ENCODE measurements at places on chromosomes 6 and 20.

GRCh38 chr6:111576291-111576690 is 29.4 kb downstream of the TRAF3IP2 start:
- H3K4me1 ChIP-seq = peaks cover 6% of the 10 kb centered on the region
- no peak overlapping the region for H3K4me3 ChIP-seq
- no peak overlapping the region for H3K27ac ChIP-seq
- H3K27me3 ChIP-seq = no peaks in the 10 kb centered on the region

DNA sequence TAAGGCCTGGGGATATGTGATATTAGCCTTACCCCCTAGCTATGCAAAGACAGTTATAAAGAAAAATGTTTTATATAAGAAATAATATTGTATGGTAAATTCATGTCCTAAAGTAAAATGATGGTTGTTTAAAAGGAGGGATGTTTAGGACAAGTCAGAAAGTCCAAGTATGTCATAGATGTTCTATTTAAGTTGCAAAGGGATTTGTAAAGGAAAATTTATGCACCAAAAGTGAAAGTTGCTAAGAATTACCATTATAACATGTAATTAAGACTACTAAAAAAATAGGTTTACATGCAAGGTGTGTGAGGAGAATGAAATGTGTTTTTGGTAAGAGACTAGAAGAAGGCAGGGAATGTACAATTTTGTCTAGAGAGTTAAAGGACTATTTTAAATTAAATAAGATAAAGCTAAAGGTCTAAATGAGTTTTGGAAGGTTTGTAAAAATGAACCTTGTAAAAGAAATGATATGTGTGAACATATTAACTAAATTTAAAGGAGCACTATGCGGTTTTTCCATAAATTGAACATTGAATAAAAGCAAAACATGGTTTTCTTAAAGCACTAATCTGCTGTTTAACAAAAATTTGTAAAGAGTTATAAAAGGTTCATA is 22.7 kb upstream of the GOPC start:
- no peaks in the 10 kb centered on the region for H3K36me3 ChIP-seq
- no peaks in the 10 kb centered on the region for H3K4me1 ChIP-seq
- no peaks in the 10 kb centered on the region for H3K27me3 ChIP-seq
- no peak overlapping the region for H3K4me3 ChIP-seq

- H3K4me1 ChIP-seq = peaks cover 17% of the 10 kb centered on the region
- no peaks in the 10 kb centered on the region for H3K36me3 ChIP-seq
- DNase-seq = no peak
- H3K27me3 ChIP-seq = peaks cover 23% of the 10 kb centered on the region
- no peak overlapping the region for H3K4me3 ChIP-seq
Observed at GRCh38 chr6:106977246-106977645, 2.7 kb upstream of the CD24 start.

GRCh38 chr6:4057036-4057435 is 21.9 kb downstream of the FAM217A start:
- no peak overlapping the region for H3K4me3 ChIP-seq
- H3K4me1 ChIP-seq = no peaks in the 10 kb centered on the region
- no peaks in the 10 kb centered on the region for H3K27me3 ChIP-seq
- DNase-seq = no peak
- H3K36me3 ChIP-seq = peaks cover 85% of the 10 kb centered on the region

- H3K36me3 ChIP-seq = no peaks in the 10 kb centered on the region
- H3K27ac ChIP-seq = no peak overlapping the region
- no peaks in the 10 kb centered on the region for H3K4me1 ChIP-seq
- no peak overlapping the region for H3K4me3 ChIP-seq
- no peaks in the 10 kb centered on the region for H3K27me3 ChIP-seq
Observed at GRCh38 chr20:5820738-5821137, 70.5 kb downstream of the SHLD1 start.

DNA sequence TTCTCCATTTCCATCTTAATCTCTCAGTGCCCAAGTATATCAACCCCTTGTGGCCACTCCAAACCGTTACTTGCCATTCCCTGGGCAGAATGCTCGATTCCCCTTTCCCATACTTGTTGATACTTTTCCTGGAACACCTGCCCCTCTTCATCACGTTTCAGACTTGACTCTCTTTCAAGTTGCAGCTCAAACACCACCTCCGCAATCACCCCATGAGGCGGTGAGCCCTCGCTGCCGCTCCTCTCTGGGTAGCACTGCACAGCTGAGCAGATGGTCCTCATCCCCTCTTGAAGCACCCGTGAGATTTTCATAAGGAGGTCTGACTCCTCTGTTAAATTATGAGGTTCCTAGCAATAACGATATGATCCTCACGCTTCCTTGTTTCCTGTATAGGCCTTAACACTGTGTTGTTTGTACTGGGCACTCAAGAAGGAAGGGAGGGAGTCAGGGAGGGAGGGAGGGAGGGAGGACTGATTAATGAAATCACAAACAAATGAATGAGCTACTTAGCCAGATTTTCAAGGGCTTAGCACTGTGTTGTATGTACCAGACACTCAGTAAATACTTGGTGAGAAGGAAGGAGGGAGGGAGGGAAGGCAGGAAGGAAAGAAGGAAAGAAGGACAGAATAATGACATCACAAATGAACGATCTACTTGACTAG is 8.0 kb upstream of the UQCC2 start:
- H3K27ac ChIP-seq = no peak overlapping the region
- no peak for DNase-seq
- no peaks in the 10 kb centered on the region for H3K36me3 ChIP-seq

DNA sequence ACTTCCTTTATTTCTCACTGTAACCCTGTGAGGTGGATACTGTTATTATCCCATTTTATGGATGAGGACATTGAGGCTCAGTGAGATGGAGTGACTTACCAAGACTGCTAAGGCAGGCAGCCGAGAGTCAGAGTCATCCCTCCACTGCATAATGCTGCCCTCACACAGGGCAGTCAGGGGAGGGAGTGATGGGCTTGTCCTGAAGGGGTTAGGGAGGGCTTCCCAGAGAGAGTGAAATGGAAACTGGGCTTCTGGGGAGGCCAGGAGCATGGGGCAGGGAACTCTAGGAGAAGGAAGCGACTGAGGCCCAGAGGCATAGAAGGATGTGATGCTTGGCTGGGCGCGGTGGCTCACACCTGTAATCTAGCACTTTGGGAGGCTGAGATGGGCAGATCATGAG is 31.1 kb downstream of the TM9SF4 start:
- no peaks in the 10 kb centered on the region for H3K27me3 ChIP-seq
- DNase-seq = no peak
- no peaks in the 10 kb centered on the region for H3K4me1 ChIP-seq

DNA sequence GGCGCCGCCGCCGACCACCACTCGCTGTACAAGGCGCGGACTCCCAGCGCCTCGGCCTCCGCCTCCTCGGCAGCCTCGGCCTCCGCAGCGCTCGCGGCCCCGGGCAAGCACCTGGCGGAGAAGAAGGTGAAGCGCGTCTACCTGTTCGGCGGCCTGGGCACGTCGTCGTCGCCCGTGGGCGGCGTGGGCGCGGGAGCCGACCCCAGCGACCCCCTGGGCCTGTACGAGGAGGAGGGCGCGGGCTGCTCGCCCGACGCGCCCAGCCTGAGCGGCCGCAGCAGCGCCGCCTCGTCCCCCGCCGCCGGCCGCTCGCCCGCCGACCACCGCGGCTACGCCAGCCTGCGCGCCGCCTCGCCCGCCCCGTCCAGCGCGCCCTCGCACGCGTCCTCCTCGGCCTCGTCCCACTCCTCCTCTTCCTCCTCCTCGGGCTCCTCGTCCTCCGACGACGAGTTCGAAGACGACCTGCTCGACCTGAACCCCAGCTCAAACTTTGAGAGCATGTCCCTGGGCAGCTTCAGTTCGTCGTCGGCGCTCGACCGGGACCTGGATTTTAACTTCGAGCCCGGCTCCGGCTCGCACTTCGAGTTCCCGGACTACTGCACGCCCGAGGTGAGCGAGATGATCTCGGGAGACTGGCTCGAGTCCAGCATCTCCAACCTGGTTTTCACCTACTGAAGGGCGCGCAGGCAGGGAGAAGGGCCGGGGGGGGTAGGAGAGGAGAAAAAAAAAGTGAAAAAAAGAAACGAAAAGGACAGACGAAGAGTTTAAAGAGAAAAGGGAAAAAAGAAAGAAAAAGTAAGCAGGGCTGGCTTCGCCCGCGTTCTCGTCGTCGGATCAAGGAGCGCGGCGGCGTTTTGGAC is 2.0 kb downstream of the SOX4 start:
- no peak for DNase-seq
- H3K36me3 ChIP-seq = no peaks in the 10 kb centered on the region
- H3K4me1 ChIP-seq = peaks cover 11% of the 10 kb centered on the region
- no peak overlapping the region for H3K27ac ChIP-seq
- H3K27me3 ChIP-seq = peaks cover 22% of the 10 kb centered on the region

GRCh38 chr6:160386869-160387530 is 38.8 kb downstream of the SLC22A3 start:
- no peak overlapping the region for H3K4me3 ChIP-seq
- no peaks in the 10 kb centered on the region for H3K27me3 ChIP-seq
- no peak overlapping the region for H3K27ac ChIP-seq
- no peaks in the 10 kb centered on the region for H3K36me3 ChIP-seq

- no peak overlapping the region for H3K27ac ChIP-seq
- no peaks in the 10 kb centered on the region for H3K4me1 ChIP-seq
- DNase-seq = no peak
- no peak overlapping the region for H3K4me3 ChIP-seq
Observed at GRCh38 chr6:112485827-112486212, 138.7 kb downstream of the RFPL4B start.

- no peaks in the 10 kb centered on the region for H3K4me1 ChIP-seq
- H3K4me3 ChIP-seq = no peak overlapping the region
- H3K36me3 ChIP-seq = no peaks in the 10 kb centered on the region
- DNase-seq = no peak
- no peak overlapping the region for H3K27ac ChIP-seq
- no peaks in the 10 kb centered on the region for H3K27me3 ChIP-seq
Observed at GRCh38 chr20:19026901-19027644, 185.4 kb upstream of the SLC24A3 start.

DNA sequence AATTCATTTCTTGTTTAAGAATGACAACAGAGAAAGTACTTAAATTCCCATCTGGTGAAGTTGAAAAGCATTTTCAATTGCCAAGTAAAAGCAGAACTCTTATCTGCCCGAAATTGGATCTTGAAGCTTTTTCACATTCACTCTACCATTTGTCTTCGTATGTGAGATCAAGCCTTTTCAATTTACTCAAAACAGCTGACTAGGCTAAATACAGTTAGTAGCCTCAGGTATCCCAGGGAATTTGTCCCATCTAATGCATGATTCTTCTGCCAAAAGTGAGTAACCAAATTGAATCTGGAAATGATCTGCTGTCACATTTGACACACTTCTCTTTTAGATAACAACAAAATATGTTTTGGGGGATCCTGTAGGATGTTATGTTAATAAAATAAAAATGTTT is 596.8 kb upstream of the HS3ST5 start:
- H3K27me3 ChIP-seq = no peaks in the 10 kb centered on the region
- no peak for DNase-seq
- H3K4me3 ChIP-seq = no peak overlapping the region
- H3K4me1 ChIP-seq = no peaks in the 10 kb centered on the region
- H3K36me3 ChIP-seq = no peaks in the 10 kb centered on the region
- H3K27ac ChIP-seq = no peak overlapping the region

- DNase-seq = no peak
- H3K36me3 ChIP-seq = no peaks in the 10 kb centered on the region
- no peak overlapping the region for H3K4me3 ChIP-seq
- H3K4me1 ChIP-seq = peaks cover 19% of the 10 kb centered on the region
Observed at GRCh38 chr20:856361-856775, 22.9 kb downstream of the FAM110A start.

- no peaks in the 10 kb centered on the region for H3K4me1 ChIP-seq
- no peaks in the 10 kb centered on the region for H3K27me3 ChIP-seq
- no peaks in the 10 kb centered on the region for H3K36me3 ChIP-seq
- no peak overlapping the region for H3K4me3 ChIP-seq
- DNase-seq = no peak
Observed at GRCh38 chr6:128925765-128926164, 42.8 kb downstream of the LAMA2 start.

DNA sequence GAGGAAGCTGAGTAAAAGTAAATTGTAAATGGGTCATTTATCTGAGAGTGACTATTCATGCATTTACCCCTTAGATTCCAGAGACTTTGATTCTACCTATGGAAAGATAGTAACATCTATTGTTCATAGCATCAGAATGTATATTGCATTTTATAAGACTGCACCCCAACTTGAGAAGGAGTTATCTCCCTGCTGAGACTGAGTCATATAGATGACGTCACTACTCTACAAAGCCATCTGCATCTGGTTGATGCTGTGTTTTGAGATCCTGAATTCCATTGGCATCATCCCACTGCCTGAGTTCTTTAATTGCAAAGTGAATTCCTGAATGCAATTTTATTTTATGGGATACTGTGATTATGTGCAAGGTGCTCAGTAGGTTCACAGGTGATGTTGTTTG is 444.0 kb upstream of the SLC35B3 start:
- H3K27ac ChIP-seq = no peak overlapping the region
- DNase-seq = no peak
- no peaks in the 10 kb centered on the region for H3K27me3 ChIP-seq
- no peak overlapping the region for H3K4me3 ChIP-seq

All from effector memory CD4-positive, alpha-beta T cell (primary cell).